Breast epithelium (tissue), 4 donors: ENCODE measurements at places on chromosomes 16 and 17.

DNA sequence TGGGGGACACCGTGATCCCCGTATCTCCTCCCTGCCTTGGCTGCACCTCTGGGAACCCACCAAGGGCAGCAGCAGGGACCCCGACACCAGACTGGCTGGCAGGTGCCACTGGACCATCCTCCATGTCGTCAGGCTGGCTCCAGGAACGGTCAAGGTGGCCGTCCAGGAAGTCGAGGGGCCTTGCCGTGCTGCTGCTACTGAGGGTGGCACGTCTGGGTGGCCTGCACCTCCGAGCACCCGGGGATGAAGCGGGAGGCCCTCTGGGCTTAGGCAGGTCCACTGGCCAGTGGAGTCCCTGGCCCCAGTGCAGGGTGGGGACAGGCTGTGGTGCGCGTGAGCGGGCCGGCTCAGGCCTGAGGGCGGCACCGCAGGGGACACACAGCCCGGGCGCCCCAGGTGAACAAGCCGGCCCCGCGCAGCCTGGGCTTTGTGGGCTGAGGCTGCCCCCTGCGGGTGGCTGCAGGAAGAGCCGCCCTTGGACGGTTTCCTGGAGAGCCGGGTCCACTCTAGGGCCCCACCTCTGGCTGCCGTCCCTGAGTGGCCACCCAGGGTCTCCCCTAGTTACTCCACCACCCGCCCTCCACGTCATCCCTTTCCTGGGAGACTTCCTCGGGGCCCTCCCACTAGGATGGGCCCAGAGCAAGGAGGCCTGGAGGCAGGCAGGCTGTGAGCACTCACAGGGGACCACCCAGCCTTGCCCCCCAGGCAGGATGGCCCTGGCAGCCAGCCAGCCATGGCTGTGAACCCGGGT lies 42.8 kb upstream of the ZC3H18 start:
- no peak for DNase-seq

GRCh38 chr17:45948881-45949624 lies 50.0 kb upstream of the STH start:
- peak; percentile 74 for DNase-seq

- DNase-seq, result no peak
Measured at GRCh38 chr17:48241131-48241591, 133.6 kb downstream of the SNX11 start.

- no peak for DNase-seq
Measured at GRCh38 chr17:38731526-38732294, 1.6 kb downstream of the CISD3 start.

DNA sequence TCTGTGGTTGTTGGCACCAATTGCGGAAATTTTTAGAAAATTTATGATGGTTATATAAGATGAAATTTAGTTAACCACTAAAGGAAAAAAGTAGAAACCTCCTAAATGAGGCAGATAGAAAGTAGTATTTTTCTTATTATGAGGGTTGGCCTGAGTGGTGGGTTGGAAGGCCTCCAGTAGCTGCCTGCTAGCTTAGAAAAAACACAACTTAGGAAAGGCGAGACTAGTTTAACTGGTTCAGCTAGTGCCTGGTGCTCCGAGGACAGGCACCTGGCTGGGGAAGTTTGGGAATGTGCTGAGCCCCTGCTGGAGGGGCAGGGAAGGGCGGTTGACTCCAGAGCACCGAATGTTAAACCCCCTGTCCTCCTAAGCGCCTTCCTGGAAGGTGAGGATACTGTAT lies 19.9 kb downstream of the LDHD start:
- peak; percentile 82 for DNase-seq

DNA sequence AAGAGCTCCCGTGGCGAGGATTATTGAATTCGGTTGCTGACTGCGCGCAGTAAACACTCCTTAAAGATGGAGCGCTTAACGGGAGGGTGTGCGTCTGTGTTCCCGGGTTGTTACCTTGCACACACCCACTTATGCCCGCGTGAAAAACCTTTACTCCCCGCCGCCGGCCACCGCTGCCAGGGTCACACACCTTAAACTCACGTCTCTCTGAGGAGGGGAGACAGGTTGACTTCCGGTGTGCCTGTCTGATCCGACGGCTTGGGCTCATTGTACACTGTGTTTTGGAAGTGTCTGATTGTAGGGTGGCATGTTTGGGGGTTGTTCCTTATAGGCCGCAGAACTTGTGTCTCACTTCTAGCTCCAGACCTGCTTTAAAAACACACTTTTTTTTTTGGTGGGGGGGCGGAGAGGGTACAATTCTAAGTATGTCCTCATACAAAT lies 66.8 kb downstream of the KPNA2 start:
- DNase-seq, result peak; percentile 26

- DNase-seq, result no peak
Measured at GRCh38 chr16:19642501-19642900, 75.5 kb downstream of the KNOP1 start.

DNA sequence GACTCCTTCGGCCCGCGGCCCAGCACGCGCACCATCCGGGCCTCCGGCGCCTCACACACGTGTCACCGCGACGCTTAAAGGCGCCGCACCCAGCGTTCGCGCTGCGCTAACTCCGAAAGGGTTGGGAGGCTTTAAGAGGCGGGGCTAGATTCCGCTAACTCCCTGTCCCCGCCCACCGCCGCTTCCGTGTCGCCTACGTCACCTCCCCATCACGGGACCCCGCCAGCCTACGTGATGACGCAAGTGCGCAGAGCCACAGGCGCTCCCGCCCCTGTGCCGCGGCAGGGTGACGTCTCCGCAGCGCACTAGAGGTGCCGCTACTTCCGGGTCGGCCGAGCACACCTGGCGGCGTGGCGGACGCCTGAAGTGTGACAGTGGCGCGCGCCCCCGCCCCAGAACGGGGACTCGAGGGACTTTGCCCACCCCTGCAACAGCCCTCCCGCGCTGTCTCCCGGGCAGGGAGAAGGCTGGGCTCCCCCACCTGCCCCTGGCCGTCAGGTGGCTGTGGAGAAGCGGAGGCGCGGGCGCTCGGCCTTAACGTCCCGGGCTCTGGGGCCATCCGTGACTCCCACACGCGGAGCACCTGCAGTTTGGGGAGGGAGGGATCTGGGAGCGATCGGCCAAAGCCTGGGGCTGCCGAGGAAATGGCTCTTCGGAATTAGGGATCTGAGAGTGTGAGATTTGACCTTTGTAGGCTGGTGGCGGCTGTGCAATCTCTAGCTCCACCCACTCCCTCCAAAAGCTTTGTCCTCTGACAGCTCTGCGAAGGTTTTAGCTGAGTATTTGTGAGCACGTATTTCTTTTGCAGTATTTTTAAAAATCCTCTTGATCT lies at the start of gene USP36:
USP36 (minus strand) TSS at position 35 of the 832 bp plus-strand sequence. CDS start 4,451 bp downstream, outside the sequence.
- peak; percentile 99 for DNase-seq
